ENCODE measurements at places on chromosomes 3 and 15. TPM values are rescaled to one million over a fixed set of nuclear protein-coding genes. Genes with fewer than 3 reads are reported as not detected.

- DNase-seq: no peak
Measured at GRCh38 chr3:76044601-76045600, 259.6 kb upstream of the ZNF717 start.

GRCh38 chr3:8900869-8901268 lies 62.4 kb downstream of the RAD18 start:
- no peak for DNase-seq

The COL6A5 gene
- total RNA-seq: not detected

GRCh38 chr3:50179710-50180109 lies 11.7 kb upstream of the GNAT1 start:
- DNase-seq: no peak
